NCI-H1436 treated with DMSO at 0.1 percent for 48 hours (cell line): ENCODE measurements at places on chromosomes 3 and 15.

DNA sequence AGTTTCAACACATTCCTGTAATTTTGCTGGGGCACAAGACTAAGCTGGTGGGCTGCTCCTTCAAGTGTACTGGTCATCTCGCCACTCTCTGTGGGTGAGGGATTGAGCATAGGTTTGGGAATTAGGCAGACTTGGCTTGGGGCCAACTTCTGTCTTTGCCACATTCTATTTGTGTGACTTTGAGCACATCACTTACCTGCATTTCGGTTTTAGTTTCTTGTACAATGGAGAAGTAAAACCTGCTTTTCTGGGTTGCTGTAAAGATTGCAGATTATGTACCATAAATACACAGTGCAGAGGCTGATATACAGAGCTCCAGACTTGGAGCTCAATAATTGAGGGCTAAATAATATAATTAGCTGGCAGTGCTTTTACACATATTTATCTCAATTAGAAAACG is 162.1 kb downstream of the C3orf38 start:
- no peak for DNase-seq

DNA sequence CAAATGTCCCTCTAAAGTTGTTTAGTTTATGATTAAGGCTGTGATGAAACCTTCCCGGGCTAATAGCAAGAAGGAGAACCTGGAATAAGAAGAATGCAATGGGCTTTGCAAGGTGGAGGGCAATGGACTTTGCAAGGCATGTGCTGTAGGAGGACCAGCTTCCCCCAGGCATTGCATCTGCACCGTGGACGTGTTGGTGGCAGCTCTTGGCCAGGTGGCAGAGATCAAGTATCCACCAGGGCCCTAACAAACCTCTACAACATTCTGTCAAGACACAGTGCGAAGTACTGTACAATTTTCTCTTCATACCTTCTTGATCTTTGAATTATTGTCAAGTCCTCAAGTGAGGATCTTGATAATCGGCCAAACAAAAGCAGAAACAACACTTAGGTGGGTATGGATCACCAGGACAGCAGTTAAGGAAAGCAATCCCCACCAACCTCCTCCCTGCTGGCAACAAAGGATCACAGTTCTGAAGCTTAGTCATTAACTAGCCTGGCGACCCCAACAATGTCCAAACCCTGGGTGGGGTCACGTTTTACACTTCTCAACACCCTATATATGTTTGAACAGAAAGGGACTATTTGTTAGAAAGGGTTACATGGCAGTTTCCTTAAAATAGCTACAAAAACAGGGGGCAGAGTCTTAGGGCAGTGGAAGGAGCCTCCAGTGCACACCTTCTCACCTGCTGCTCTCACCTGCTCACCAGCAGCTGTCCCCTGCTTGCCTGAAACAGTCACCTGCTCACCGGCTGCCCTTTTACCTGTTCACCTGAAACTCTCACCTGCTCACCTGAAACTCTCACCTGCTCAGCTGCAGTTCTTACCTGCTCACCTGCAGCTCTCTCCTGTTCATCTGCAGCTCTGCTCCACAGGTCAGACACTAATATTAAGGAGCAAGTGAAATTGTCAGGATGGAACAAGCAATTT is 137.9 kb upstream of the LIPC start:
- DNase-seq, result no peak

DNA sequence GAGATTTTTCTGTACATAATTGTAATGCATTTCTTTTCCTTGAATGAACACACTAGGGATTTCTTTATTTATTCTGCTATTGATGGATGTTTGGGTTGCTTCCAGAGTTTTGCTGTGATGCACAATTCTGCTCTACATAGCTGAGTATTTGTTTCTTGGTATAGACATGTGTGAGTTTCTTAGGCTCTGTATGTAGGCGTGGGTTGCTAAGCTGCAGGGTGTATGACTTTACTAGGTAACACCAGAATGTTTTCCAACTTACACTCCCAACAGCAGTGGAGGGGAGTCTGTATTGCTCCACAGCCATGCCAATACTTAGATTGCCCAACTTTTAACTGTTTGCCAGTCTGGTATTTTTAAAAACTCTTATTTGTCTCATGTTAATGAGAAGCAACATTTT is 155.5 kb upstream of the TNIK start:
- no peak for DNase-seq

- DNase-seq, result no peak
Observed at GRCh38 chr3:39150803-39151631, 2.4 kb downstream of the CSRNP1 start.

GRCh38 chr15:64568765-64569164 is 108.4 kb downstream of the ZNF609 start:
- DNase-seq, result no peak
